Pericardium fibroblast (primary cell): ENCODE measurements at places on chromosomes 16 and 17. TPM values are rescaled to one million over a fixed set of nuclear protein-coding genes. Genes with fewer than 3 reads are reported as not detected.

FADS6 gene
- not detected in 2 replicates for total RNA-seq

UTS2R gene
- total RNA-seq = 0.26 TPM in 1 of 2 replicates, not detected in the other

AIPL1 gene
- total RNA-seq = not detected in 2 replicates

TEKT5 gene
- total RNA-seq = 0.09 TPM in 1 of 2 replicates, not detected in the other

MT3 gene
- not detected in 2 replicates for total RNA-seq

CSF3 gene
- total RNA-seq = not detected in 2 replicates

SALL1 gene
- 1.6 and 1.9 TPM in 2 replicates for total RNA-seq

NPB gene
- 1.1 and 2.0 TPM in 2 replicates for total RNA-seq

TSPOAP1 gene
- total RNA-seq = under 0.01 and 0.43 TPM in 2 replicates
